H9 (cell line): ENCODE measurements at places on chromosomes 5 and 9. TPM values are rescaled to one million over a fixed set of nuclear protein-coding genes. Genes with fewer than 3 reads are reported as not detected.

Gene ZNF354C
- total RNA-seq = 4.8 and 5.4 TPM in 2 replicates

DNA sequence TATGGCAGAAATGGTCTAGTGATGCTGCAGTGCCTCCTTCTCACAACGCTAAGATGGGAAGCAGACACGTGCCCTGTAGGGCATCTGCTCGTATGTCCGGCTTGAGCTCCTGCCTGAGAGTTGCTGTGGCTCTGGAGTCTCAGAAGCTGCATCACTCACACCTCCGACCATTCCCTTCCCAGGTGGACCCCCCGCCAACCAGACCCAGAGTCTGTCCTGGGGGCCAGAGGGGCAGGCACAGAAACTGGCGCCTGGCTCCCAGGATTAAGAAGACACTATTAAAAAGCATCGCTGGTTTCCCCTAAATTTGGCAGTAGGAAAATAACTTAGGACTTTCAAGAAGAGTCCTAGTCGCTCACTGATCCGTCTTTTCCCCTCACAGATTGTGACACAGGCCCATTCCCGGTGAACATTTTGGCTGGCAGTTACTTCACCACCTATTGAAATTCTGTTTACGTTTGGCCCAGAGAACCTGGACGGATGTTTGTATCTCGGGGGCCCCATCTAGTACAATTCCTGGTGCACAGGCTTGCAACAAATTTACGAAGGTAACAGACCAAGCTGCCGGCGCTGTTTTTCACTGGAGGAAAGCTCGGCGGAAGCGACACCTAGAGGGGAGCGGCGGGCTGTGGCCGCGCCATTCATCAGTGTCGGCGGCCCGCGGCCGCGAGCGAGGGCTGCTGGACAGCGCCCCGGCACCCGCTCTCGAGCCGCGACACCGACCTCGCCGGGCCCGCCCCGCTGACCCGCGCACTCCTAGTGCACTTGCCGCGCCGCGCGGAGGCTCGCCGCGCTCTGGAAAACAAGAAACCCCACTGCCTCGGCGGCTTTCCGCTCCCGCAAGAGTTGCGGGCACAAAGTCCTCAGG lies 1.6 kb downstream of the FSTL4 start:
- H3K36me3 ChIP-seq = no peaks in the 10 kb centered on the region
- no peak overlapping the region for H3K27ac ChIP-seq
- H3K27me3 ChIP-seq = peaks cover 26% of the 10 kb centered on the region; the same call in 1 of the 2 replicates
- peak; percentile 80 for DNase-seq
- no peaks in the 10 kb centered on the region for H3K4me1 ChIP-seq

DNA sequence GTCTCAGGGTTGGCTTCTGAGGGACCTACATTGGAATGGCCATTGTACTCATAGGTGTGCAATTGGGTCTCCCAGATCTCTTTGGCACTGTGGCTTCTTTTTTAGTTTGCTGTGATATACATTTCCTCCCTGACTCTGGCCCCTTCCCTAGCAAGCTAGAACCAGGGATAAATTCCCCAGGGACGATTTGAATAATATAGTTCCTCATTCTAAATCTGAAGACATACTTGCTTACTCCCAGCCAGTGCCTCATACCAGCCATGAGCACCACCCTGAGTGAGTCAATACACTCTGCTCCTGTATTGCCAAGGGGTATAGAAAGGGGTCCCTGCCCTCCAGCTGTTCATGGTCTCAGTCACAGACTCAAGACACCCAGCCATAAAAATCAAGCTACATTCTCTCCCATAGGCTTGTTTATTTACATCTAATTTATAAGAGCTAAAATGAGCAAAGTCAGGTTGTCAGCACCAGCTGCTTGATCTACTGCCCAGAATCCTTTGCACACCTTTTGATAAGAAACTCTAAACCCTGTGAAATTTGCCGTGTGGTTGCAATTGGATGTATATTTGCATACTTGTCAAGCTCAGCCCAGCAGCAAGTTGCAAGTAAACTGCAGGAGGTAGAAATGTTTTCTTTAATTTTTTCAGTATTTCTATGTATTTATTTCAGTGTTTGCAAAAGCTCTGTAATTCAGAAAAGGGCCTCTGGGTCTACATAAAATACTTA lies 219.9 kb upstream of the IRX1 start:
- no peak overlapping the region for H3K27ac ChIP-seq
- no peak for DNase-seq
- no peaks in the 10 kb centered on the region for H3K4me1 ChIP-seq
- no peaks in the 10 kb centered on the region for H3K36me3 ChIP-seq

Gene SPEF2
- 0.33 and 1.0 TPM in 2 replicates for total RNA-seq
